ENCODE measurements at places on chromosomes 11 and 22. TPM values are rescaled to one million over a fixed set of nuclear protein-coding genes. Genes with fewer than 3 reads are reported as not detected.

The NOX4 gene
- 20.8 TPM for total RNA-seq

The UBASH3B gene
- 23.6 TPM for total RNA-seq

The VSIG10L2 gene
- total RNA-seq = 0.14 TPM

The F2 gene
- total RNA-seq = not detected

The SF3B2 gene
- 117 TPM for total RNA-seq

The GRAP2 gene
- 2.0 TPM for total RNA-seq

The MRGPRX4 gene
- total RNA-seq = not detected
